NCI-H345 (cell line): ENCODE measurements at places on chromosomes 2 and 18.

DNA sequence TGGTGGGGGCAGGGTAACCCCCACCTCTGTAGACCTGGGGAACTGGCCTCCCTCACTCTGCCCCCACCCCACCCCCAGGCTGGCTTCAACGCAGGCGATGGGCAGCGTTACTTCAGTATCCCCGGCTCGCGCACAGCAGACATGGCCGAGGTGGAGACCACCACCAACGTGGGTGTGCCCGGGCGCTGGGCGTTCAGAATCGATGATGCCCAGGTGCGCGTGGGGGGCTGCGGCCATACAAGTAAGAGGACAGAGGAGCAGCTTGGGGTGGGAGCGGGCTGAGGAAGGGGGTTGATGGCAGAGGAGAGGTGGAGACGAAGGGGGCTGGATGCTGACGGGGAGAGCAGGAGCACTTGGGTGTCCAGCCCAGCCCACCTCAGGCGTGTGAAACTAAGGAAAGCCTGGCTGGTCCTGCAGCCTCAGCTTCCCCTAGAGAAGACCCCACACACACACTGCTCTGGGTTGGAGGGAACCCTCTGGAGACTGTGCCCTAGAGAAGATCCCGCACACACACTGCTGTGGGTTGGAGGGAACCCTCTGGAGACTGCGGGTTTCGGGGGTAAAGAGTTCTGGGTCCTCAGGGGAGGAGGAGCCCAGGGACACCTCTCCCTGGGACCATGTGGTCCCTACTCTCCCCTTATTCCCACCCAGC, 36.2 kb downstream of the SNED1 start:
- DNase-seq = no peak

DNA sequence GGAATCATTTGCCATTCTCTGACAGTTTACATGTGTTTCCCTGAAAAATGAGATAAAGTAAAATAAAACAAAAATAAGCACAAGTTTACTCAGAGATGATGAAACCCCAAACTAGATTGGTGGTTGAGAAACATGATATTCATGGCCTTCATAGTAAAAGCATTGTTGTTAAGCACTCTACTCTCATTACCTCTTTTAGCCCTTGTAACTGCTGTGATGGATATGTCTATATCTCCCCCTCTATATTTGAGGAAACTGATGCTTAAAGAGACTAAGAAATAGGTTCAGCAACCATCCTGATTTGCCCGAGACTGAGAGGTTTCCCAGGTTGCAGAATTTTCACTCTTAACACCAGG, 33.9 kb upstream of the GALNT3 start:
- DNase-seq = no peak

GRCh38 chr18:35926884-35927283, 45.6 kb upstream of the RMP24 start:
- no peak for DNase-seq

DNA sequence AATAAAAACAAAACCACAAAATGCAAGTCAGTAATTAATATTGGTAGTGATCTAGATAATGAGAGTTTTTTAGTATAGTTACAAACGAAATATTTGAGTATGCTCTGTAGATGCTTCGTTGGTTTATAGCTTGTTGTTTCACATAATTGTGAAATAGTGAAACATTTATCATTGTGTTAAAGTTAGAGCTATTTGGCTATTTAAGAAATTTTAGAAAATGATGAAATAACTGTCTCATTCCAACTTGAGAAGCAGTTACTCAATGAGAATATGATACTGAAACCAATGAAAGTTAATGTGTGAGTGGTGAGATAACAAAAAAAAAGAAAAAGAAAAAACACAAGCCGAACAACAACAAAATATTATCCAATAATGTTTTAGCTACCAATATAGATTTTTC, 475.6 kb upstream of the ZEB2 start:
- no peak for DNase-seq

DNA sequence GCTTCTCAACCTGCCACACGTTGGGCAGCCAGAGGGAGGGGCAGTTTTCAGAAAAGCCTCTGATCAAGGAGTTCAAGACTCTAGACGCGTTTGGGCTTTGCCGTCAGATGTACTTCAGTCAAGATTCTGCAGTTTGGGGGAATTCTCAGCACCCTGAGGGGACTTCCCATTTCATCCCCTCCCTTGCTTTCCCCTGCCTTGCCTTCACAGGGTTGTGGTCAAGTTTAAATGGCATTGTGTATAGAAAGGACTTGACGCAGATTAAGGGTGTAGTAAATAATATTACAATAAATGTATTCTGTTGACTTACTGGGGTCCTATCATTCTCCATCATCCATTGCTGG, 198.3 kb upstream of the NABP1 start:
- no peak for DNase-seq

- DNase-seq = no peak
Observed at GRCh38 chr2:25787020-25787419, 91.3 kb downstream of the ASXL2 start.

DNA sequence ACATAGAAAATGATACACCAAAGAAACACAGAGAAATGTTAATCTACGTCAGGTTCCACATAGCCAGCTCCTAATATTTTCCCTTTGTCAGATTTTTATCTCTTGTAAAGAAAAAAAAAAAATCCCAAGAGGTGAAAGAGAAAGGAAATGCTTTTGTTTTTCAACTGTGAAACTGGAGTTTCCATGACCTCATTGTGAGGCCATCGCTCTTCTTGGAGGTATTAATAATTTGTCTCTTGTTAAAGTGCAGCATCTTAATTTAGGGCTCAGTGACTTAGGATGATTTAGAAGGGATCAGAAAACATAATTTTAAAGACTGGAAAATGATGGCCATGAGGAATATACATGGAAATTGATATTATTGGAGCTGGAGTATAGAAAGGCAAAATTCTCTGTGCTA, 21.7 kb downstream of the ARHGAP28 start:
- DNase-seq = no peak

- DNase-seq = no peak
Observed at GRCh38 chr18:77093067-77093430, 39.5 kb downstream of the MBP start.

- no peak for DNase-seq
Observed at GRCh38 chr2:117635481-117635880, 179.0 kb upstream of the DDX18 start.

GRCh38 chr2:46818819-46819218, 96.8 kb downstream of the MCFD2 start:
- no peak for DNase-seq

DNA sequence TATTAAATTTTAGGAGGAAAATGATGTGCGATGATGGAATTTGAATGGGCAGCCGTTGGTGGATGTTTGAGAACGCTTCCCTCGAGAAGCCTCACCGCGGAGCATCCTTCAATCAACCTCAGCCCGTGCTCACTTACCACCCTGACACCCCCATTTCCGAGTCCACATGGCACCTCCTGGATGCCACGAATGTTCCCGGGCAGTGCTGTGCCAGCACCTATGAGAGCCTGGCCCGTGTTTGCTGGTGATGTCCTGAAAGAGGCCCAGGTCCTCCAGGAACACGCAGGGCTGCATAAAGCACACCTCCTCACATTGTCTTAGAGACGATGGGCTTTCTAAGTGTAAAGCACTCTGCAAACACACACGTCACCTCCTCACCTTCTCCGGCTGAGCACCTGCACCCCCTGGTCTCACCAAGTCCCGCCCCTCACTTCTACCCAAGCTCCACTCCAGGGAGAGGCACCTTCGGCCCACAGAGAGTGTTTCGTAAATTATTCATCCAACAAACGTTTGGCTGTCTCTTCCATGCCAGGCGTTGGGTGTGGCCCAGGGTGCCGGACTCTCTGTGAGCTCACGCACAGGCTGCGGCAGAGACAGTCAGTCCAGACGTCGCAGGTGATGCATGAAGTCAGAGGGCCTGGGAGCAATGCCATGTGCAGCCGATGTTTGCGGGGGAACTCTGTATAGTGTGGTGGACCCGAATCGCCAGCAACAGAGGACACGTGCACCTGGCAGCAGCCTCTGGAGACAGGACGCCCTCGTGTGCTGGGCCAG, 150.0 kb downstream of the TPO start:
- no peak for DNase-seq

DNA sequence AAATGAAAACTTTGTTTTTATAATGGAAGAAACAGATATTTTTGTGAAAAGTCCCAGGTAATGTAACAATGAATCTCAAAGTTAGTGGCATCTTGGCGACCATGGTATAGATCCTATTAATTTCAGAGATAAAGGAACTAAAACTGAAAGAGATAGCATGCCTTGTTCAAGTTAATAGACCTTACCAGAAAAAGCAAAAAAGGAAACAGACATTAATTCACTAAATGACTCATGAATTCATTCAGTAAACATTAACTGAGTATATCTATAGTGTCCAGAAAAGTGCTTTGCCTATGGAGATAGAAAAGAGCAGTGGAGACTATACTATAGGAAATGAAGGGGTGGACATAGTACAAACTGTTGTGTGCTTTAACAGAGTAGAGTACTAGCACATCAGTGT, 763.3 kb downstream of the TRIB2 start:
- DNase-seq = no peak

DNA sequence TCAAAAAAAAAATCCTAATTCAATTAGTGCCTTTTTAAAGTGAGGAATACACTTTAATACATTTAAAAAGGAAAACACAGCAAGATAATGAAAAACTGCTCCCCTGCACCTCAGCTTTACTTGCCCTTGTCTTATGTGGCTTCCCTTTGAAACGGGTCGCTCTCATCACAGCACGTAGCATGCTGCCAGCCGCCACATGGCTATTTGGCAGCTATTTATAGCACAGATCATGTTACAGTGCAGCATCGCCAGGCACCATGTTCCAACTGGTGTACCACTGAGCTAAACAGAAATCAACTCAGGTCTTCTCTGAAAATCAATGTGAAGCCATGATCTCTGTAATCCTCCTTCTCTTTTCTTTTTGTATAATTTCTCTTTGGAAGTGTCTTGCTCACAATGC, 65.1 kb downstream of the TMEM182 start:
- peak; percentile 90 for DNase-seq

GRCh38 chr18:24983566-24984139, 368.3 kb downstream of the ZNF521 start:
- no peak for DNase-seq

DNA sequence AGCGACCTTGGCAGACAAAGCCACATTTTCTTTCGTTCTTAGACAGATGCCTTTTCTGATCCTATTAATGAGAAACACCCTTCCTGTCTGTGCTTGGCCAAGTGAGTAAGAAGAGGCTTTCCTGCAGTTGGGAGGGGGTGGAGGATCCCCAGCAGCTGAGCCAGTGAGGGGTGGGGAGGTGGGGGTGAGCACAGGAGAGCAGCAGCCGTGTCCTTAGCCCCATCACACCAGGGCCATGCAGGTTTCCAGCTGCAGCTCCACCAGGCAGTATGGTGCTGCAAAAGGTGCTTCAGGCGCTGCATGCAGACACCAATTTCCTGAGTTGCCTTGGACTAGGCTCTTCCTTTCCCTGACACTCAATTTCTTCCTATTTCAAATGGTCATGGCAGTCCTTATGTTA, 123.3 kb upstream of the SIX2 start:
- DNase-seq = no peak

- no peak for DNase-seq
Observed at GRCh38 chr2:157504623-157505022, 60.7 kb upstream of the CYTIP start.

DNA sequence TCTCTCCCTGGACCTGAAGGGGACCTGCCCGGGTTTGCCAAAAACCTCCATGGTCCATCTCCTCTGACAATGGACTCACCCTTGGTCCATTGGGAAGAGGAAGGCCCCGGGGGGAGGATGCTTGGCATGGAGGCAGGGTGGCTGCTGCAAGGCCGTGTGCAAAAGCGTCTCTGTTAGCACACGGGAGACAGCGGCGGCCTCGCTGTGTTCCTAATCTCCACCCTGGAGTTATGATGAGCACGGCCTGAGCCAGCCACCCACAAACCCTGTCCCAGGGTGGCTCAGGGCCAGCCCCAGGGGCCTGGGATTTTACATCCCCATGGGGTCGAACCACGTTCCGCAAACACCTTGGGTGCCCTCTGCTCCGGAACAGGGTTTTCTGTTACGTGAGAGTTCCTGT, 35.8 kb downstream of the AQP12A start:
- DNase-seq = no peak

DNA sequence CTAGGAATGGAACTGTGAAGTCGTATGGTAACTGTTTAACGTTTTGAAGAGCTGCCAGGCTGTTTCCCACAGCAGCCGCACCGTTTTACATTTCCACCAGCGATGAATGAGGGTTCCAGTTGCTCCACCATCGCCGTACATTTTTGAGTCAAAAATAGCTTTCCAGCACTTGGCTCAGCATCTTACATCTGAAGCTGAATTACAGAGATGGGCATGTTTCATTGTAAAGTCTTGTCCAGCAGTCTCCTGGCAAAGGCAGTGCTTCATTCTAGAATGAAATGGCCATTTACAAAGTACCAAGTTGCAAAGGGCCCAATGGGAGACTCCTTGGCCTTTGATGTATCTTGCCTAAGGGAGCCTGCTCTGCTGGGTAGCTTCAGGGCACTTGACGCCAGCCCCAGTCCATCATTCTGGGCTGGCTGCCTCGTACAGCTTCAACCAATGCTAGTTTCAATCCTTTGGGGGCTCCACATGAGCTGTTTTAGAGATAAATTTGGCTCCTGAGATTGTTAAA, 45.1 kb downstream of the ATIC start:
- no peak for DNase-seq

DNA sequence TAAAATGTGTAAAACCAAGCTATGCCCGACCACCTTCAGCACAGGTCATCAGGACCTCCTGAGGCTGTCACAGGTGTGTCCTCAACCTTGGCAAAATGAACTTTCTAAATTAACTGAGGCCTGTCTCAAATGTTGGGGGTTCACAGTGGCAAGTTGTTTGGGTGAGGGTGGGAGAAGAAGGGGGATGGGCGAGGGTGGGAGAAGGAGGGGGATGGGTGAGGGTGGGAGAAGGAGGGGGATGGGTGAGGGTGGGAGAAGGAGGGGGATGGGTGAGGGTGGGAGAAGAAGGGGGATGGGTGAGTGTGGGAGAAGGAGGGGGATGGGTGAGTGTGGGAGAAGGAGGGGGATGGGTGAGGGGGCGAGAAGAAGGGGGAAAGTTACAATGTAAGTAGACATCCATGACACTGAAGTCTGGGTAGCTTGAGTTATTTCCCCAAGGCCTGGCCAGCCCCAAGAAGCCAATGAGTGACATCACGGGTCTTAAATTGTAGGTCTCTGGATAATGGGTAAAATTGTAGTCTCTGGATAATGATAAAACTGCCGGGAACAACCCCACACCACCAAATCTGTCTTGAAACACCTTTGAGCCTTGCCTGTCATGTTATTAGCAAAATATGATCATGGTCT, 56.3 kb downstream of the TIMM21 start:
- DNase-seq = no peak

DNA sequence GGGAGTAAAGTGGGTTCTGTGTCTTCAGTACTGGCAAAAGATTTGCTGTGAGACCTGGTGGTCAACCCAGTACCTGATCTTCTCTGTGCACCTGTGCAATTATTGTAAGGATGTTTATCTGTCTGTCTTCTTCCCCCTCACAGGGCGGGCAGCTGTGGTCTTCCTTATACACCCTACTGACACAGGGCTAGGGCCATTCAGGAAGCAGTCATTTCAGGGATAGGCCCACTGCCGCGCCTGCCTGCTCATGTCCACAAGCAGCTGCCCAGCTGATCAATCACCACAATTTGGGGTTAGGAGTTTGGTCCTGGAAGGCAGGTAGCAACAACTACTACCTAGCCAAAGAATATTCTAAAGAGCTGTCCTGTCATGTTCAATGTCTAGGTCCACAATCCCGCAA, 1.2 kb upstream of the CNNM4 start:
- DNase-seq = no peak

- no peak for DNase-seq
Observed at GRCh38 chr2:11547912-11548497, 14.2 kb downstream of the GREB1 start.

GRCh38 chr2:1910592-1911246, 166.4 kb upstream of the PXDN start:
- DNase-seq = no peak
